ENCODE measurements at places on chromosomes 7 and 10.

DNA sequence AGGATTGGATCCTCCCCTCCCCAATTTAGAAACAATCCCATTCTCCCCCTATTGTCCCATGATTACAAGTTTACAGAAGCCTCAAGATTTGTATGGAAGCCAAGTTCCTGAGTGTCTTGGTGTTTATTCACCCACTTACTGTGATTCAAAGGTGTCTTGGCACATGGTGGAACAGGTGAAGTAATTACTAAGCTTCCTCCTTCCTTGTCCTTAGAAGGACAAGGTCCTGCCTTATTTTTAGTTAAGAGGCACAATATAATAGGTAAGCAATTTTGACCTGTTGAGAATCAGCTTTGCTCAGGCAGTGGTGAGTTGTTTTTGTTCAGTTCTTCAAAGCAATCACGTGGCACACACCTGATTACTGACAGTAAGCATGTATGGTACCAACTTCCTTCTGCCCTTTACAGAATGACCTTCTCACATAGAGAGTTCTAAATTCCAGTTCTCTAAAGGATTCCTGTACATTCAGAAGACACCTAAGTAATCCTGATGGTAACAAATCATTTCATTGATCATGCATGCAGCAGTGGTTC lies 60.7 kb upstream of the SLC13A1 start:
- DNase-seq: no peak

DNA sequence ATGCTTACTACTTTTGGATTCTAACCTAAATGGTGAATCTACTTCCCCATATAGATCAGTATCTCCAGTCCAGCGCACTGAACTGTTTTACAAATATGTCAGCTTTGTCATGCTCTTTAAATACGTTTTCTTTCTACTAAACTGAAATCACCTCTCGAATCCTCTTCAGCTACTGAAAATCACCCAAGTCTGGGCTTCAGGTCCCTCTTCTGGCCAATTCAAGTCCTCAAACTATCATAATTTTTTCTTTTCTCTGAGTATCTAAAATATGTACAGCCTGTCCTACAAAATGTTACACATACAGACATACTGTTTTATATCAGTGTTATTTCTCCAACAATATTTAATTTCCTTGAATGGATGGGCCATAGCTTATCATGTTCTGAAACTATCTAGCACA lies 84.2 kb downstream of the CACNA2D1 start:
- no peak for DNase-seq

DNA sequence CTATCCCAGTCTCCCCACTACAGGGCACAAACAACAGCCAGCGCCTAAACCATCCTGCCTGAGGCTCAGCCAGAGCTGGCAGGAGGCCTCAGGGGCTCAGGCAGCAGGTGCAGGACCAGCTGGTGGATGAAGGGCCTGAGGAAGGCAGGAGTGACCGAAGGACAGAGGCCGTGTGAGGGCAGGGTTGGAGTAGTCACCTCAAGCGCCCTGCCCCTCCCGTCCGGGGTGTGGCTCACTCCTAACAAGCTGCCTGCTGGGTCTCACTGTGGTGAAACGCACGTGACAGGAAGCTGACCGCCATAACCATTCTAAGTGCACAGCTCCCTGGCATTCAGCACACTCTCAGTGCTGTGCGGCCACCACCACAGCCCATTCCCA lies 281.1 kb downstream of the ELFN1 start:
- DNase-seq: peak; percentile 17

GRCh38 chr7:143458263-143458662 lies 15.0 kb downstream of the TAS2R60 start:
- peak; percentile 31 for DNase-seq

GRCh38 chr10:2772135-2772534 lies 295.2 kb upstream of the PFKP start:
- DNase-seq: no peak

- DNase-seq: no peak
Measured at GRCh38 chr10:122532601-122533296, 27.8 kb upstream of the DMBT1 start.

- DNase-seq: no peak
Measured at GRCh38 chr7:44104860-44105771, 971 bp downstream of the AEBP1 start.

DNA sequence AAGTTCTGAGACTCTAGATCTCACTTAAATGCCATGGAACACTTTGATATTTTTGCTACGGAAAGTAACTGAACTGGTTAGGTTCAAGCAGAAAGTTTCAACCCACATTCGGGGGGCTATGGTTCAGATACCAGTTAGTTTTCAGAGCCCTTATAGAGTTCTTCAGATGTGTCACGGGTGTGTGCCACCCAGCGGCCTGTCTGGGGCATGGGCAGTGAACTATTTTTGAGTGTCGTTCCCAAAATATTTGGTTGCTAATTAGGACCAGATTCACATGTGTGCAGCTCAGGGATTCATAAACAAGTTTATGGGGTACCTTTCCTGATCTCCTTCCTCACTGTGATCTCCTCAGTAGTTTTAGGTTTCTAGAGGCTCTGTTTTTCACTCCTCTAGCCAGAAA lies 271.9 kb downstream of the C7orf25 start:
- no peak for DNase-seq
